Fibroblast of skin of left biceps (primary cell): ENCODE measurements at places on chromosomes 3 and 15.
A peak's percentile ranks its signal among the peaks of the same experiment; 100 is the strongest.

DNA sequence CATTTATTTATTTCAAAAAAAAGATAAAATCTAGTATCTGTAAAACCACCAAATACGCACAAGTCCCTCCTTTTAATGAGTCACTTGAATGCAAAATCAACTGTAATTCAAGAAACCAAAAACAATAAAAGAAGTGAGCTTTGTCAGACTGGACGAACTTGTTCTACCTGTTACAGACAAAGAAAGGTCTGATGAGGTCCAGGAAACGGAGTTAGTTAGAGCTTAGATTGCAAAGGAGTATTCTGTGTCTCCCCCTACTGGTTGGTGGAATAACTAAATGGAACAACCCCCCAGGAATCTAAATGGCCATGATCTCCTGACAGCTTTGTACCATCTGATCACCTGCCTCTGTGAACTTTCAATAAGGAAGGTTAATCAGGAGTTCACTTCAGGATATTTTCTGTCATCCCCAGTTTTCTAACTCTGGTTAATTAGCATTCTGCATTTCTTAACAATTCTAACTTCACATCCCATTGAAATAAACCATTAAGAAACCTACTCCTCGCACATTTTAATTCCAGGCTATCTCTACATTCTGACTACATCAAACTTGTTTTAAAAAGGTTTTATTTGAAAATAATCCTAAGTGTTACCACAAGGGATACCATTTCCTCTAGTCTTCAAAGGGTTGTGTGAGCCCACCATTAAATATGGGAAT, 333.0 kb upstream of the SATB1 start:
- DNase-seq: no peak

GRCh38 chr15:100124936-100125335, 216.8 kb downstream of the ADAMTS17 start:
- no peak for DNase-seq

- no peak for DNase-seq
These were observed 9.5 kb downstream of the MTHFS start for GRCh38 chr15:79887054-79887930.

GRCh38 chr3:23611737-23612295, 193.9 kb upstream of the UBE2E1 start:
- DNase-seq: peak; percentile 28

GRCh38 chr3:148604270-148605085, 93.2 kb upstream of the AGTR1 start:
- DNase-seq: no peak

DNA sequence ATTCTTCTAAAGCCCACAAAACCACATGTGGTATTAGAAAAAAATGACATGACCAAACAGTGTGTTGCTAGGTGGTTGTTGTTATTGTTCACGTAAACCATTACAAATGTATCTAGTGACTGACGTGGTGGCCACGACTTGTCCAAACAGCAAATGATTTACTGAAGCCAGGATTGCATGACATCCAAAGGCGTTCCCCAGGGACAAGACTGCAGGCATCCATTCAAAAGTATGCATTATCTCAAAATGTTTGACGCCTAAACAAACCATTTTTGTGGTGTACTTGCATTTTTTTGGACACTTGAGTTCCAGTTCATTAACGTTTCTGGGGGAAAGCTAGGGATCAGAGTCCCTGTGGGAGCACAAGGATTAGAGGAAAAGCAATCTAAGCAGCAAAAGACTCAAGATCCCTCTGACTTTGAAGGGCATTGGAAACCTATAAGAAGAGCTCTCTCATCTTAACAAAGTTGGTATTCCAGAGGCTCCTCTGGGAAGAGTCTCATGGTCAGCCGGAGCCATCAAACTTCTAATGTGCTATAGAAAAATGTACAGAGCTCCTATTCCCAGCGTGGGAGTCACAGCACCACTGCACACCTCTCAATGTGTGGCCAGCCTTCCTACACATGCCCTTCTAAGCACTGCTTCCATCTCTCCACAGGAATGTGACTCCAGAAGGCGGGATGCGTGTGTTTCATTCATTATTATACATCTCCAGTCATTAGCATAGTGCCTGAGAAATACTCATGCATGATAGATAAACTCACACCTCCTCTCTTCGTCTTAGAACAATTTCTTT, 62.9 kb downstream of the FBN1 start:
- DNase-seq: peak; percentile 97

- no peak for DNase-seq
These were observed 49.7 kb downstream of the SLC6A6 start for GRCh38 chr3:14451844-14452739.

DNA sequence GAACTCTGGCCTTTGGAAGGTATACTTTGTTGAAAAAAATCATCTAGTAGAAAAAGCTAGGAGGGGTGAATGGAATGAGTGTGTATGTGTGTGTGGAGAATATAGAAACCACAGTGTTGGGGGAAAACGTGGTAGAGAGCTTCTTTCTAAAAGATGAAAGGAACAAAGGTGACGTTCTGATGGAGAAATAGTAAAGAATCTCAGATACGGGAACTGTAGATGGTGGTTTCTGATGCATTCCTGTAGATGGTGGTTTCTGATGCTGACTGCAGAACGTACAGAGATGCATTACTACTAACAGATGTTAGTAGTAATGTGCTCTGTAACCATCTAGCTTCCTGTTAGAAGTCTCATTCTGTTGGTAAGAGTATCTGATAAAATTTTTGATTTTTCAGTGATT, 60.2 kb downstream of the VPS8 start:
- peak; percentile 18 for DNase-seq

GRCh38 chr3:119562307-119562961, 3.0 kb upstream of the CD80 start:
- DNase-seq: no peak

- peak; percentile 54 for DNase-seq
These were observed 75.6 kb downstream of the MCTP2 start for GRCh38 chr15:94306700-94307650.

GRCh38 chr3:64578797-64579196, 109.0 kb downstream of the ADAMTS9 start:
- DNase-seq: no peak

- DNase-seq: no peak
These were observed 99.9 kb upstream of the CCDC80 start for GRCh38 chr3:112740835-112741234.

DNA sequence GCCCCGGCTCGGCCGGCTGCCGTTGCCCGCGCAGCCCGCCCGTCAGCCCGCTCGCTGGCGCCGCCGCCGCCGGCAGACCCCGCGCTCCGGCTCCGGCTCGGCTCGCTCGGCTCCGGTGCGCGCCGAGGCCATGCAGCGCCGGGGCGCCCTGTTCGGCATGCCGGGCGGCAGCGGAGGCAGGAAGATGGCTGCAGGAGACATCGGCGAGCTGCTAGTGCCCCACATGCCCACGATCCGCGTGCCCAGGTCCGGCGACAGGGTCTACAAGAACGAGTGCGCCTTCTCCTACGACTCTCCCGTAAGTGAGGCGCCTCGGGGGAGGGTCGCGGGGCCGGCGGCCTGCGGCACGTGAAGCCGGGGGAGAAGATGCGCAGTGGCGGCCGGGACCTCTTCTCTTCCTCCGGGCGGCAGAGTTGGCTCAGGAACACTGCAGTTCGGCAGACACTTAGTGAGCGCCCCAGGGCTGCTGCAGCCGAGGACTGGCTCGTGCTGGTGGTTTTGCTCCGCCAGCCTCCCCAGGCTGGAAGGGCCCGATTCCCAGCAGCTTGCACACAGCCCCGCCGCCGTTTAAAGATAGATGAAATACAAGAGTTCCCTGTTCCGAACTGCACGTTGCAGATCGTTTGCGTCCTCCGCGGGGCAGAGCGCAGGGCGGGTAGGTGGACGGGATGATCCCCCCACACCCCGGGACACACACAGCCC, 407 bp downstream of the USP13 start:
- DNase-seq: peak; percentile 52

DNA sequence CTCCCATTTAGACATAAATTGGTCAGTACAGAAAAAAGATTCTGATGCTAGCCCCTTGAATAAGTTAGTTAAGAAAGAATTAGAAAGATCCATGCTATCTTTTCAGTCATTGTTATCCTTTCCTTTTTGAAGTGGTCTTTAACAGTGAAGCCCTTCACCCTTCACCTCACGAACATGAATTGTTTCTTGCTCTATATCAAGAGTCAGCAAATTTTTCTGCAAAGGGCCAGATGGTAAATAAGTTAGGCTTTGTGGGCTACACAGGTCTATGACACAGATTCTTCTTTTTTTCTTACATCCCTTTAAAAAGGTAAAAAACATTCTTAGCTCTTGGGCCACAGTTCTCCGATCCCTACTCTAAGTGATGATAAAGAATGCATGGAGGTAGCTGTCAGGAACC, 74.9 kb downstream of the DMXL2 start:
- no peak for DNase-seq

GRCh38 chr15:52005748-52006701, 13.0 kb upstream of the MAPK6 start:
- DNase-seq: no peak
